ENCODE measurements at places on chromosomes 5 and 9. TPM values are rescaled to one million over a fixed set of nuclear protein-coding genes. Genes with fewer than 3 reads are reported as not detected.
A peak's percentile ranks its signal among the peaks of the same experiment; 100 is the strongest.

The GABRA1 gene
- total RNA-seq = not detected

- DNase-seq = no peak
Observed at GRCh38 chr5:161804263-161804662, 43.7 kb upstream of the GABRA1 start.

GRCh38 chr5:11476866-11477265 lies 427.4 kb downstream of the CTNND2 start:
- no peak for DNase-seq

DNA sequence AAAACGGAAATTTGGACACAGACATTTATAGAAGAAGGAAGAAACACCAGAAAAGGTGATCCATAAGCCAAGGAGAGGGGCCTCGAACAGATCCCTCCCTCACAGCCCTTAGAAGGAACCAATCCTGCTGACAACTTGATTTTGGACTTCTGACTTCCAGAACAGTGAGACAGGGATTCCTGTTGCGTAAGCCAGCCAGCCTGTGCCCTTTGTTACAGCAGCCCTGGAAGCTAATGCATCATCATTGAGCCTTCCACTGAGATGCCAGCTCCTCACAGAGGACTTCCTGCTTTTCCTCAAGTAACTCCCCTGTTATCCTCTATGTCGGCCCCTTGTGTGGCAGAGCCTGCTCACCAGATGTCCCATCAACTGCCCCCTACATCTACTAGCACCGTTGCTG lies 94.1 kb downstream of the JMY start:
- no peak for DNase-seq

The TAF11L3 gene
- not detected for total RNA-seq

The TMEFF1 gene
- 8.1 TPM for total RNA-seq

- DNase-seq = no peak
Observed at GRCh38 chr9:17204611-17205152, 69.8 kb downstream of the CNTLN start.

GRCh38 chr5:83551821-83552220 lies 80.3 kb downstream of the VCAN start:
- DNase-seq = no peak

GRCh38 chr9:127455324-127455992 lies 4.1 kb downstream of the LRSAM1 start:
- DNase-seq = no peak

DNA sequence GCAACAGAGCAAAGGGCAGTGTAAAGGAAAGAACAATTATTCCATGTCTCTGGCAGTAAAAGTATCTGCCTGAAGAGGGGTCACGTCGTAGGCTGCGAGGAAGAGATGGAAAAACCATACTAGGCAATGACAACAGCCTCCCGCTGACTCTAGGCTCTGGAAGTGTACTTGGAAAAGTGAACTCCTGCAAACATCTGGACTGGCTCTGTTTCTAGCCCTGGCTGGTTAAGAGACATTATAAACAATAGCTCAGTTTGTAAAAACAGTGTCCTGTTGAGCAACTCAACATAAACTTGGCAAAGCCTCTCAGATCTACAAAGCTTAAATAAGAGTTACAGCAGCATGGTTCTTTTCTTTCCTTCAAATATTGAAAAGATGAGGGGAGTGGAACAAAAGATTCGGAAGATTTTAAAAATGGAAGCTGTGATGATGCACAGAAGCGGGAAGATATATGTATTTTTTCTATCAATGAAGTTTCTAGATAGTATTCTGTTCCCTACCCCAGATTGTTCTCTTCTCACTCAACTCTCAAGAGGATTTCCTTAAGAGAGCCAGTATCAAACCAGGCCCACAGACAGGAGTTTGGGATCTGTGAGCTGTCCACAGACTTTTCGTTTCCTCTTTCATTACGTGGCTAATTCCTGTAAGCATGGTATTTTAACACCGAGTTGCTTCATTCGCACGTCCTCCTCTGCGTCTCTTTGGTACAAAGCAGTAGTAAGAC lies 79.4 kb downstream of the SPTLC1 start:
- DNase-seq = no peak

The C5orf58 gene
- not detected for total RNA-seq

The PKD2L2 gene
- not detected for total RNA-seq

DNA sequence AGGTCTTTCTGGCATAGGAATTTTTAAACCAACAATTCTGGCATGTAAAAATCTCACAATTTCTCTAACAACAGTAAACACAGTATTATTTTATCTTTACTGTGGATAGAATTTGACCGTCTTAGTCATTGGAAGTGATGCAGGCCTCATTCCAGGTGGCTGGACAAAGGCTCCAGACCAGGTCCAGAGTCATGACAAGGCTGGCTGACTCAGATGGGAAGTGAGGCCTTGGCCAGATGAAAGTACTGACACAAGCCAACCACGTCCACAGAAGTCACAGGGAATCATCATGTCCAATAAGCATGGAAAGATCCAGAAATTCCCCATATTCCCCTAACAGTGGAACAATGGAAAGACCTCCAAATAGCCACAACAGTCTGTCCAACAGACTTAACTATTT lies 12.4 kb downstream of the SPOCK1 start:
- DNase-seq = peak; percentile 60

The SLC31A1 gene
- 17.5 TPM for total RNA-seq

- no peak for DNase-seq
Observed at GRCh38 chr5:43852279-43852678, 249.3 kb downstream of the NNT start.

DNA sequence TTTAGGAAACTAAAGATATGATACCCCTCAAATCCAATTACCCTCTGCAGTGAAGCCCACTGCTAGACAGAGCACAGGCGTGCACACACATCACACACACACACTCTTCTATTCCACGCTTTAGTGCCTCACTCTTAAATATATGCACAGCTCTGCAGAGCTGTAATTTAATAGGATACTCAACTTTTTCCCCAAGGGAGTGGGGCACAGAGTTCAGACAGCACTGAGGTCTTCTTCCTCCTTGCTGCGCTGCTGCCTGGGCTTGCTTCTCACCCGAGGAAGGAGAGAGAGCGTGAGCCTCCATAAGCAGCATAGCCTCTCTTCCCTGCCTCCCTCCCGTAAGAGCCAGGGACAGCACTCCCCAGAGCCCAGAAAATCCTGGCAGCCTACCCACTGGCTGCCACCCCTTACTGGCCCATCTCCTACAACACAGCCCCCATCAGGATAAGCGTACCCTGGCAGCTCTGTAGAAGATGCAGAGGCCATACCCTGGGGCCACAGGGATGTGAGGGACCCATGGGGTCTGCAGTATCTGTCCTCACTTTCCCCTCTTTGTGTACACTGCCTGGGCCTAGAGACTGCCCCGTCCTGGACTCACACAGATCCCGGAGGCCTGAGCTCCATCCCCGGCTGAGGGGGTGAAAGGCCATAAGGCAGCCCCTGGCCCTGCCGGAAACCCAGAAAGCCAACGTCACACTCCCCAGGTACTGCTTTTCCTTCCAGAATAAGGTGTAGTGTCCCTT lies 102.1 kb downstream of the C5orf15 start:
- DNase-seq = no peak

The RC3H2 gene
- 75.8 TPM for total RNA-seq

DNA sequence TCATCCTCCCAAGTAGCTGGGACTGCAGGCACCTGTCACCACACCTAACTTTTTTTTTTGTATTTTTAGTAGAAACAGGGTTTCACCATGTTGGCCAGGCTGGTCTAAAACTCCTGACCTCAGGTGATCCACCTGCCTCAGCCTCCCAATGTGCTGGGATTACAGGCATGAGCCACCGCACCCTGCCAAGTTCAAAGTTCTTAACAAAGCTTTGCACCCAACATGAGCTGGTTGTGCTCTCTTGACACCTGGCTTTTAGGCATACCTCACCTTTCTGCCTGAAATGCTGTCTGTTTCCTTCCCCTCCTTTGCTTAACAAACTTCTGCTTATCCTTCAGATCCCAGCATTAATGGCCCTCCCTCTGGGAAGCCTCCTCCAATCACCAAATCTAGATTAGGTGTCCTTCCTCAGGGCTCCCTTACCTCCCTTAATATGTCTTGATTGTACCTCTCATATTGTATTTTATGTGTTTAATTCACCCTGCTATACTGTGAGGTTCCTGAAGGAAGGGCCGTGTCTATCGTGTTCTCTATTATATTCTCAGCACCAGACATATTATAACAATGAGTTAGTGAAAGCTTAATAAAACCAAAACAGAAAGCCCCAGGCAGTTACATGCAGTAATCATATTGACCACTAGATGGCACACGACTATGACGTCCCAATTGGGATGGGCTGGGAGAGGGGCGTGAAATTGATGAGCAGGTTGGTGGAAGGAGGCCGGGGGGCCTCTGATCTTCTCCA lies 62.9 kb upstream of the PPARGC1B start:
- no peak for DNase-seq

The IL13 gene
- not detected for total RNA-seq

The ELOVL7 gene
- total RNA-seq = not detected

- no peak for DNase-seq
Observed at GRCh38 chr5:16013334-16014065, 166.1 kb downstream of the MARCHF11 start.

The FOXI1 gene
- total RNA-seq = not detected

DNA sequence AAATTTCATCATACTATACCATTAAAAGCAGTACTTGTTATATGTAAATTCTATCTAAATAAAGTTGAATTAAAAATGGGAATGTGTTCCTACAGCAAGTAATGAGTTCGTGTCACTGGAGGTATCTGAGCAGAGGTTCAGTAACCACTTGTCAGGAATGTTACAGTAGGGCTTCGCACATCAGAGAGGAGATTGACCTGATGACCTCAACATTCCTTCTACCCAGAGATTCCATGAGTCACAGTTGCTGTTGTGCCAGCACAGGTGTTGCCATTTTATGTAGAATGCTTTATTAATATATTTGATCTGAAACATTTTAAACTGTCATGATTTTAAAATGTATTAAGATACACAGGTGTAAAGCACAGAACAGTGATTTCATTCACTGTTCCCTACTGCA lies 60.3 kb downstream of the STX17 start:
- peak; percentile 27 for DNase-seq

The SLC46A2 gene
- not detected for total RNA-seq

The RNF183 gene
- not detected for total RNA-seq

DNA sequence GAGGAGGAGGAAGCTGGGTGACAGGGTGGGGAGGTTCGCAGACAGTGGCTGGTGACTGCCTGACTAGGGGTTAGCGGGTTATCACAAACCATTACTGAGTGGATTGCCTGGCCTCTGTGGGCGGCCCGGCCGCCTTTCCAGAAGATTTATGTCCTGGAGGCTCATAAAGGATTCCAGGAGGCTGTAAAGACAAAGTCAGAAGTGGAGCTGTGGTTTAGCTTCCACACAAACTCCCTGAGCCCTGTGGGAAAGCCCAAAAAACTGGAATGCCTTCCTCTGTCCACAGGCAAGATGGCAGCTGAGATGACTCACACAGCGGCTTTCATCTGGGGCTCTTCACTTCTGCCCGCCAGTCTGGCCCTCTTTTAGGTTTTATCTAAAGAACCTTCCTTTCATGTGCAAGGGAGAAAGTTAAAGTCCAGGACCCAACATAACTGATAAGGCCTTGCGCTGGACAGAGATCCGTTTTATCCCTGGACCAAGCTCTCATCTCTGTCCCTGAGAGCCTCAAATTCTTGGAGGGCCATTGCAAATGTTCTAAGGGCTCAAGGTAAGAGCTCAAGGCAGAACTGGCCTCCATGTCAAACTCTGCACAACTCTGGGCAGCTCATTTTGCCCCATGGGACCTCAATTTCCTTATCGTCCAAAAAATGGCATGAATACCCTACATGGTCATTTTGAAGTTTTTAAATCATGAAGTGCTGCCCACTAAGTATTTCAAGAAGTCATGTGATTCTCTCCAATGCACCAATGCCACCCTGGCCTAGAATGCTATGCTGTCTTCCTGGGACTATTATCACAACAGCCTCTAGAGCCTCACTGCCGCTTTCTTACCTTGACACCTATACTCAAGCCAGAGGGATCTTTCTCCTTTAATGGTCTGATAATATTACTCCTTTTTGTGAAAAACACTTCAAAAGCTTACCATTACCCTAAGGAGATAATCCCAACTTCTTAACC lies 249.4 kb upstream of the TRIM32 start:
- DNase-seq = no peak

The PCDHGB1 gene
- total RNA-seq = 0.59 TPM

- no peak for DNase-seq
Observed at GRCh38 chr9:96078897-96079490, 203.5 kb downstream of the ERCC6L2 start.

The HK3 gene
- total RNA-seq = 0.04 TPM

- DNase-seq = no peak
Observed at GRCh38 chr5:147055089-147055826, 176.7 kb upstream of the PPP2R2B start.

- no peak for DNase-seq
Observed at GRCh38 chr5:112594095-112594850, 143.4 kb upstream of the APC start.

DNA sequence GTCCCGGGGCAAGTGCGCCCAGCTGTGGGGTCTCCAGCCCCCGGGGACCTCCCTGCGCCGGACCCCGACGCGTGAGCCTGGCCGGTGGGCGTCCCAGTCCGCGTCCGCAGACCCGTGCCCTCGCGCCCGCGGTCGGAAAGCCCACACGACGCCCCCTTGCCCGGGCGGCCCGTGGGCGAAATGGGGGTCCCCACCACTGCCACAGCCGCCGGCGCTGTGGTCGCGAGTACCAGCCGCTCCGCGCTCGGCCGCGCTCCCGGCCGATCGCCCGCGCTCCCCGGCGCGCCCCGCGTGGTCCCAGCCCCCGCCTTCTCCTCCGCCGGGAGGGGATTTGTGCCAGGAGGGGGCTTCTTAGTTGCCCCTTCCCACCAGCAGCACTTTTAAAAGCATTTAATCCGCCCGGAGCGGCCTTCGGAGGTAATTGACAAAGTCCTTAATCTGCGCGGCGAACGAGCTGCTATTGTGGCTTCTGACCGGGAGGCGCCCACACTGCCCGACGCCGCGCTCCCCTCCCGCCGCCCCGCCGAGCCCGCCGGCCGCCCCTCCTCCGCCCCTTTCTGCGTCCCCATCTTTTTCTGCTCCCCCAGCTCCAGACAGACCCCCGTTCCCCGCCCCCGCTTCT lies 469 bp upstream of the FIBCD1 start:
- no peak for DNase-seq

DNA sequence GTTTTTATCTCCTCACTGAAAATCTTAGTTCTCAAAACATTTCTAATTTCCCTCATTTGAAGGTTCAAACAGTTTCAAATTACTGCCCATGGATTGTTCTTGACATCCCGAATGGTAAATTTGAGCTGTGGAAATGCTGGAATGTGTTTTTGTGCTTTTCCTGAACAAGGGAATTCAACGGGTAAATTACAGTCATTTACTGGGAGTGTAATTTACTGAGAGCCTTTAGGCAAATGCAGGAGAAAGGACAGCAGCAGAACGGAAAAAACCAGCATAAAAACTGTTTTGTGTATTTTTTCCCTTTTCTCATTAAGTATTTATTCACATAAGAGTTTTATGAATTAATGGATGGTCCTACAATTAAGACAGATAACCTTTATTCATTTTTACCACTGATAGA lies 139.2 kb downstream of the PBX3 start:
- DNase-seq = no peak

- DNase-seq = no peak
Observed at GRCh38 chr5:119354537-119355243, 1.1 kb upstream of the TNFAIP8 start.

Data from pulmonary artery endothelial cell (primary cell).